ENCODE measurements at places on chromosomes 3 and 15.

DNA sequence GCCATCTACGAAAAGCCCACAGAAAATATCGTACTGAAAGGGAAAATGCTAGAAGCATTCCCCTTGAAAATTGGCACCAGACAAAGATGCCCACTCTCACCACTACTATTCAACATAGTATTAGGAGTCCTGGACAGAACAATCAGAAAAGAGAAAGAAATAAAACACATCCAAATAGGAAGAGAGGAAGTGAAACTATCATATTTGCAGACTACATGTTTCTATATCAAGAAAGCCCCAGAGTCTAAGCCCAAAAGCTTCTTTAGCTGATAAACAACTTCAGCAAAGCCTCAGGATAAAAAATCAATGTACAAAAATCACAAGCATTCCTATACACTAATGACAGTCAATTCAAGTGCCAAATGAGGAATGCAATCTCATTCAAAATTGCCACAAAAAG lies 15.6 kb downstream of the OR5K3 start:
- DNase-seq = no peak

DNA sequence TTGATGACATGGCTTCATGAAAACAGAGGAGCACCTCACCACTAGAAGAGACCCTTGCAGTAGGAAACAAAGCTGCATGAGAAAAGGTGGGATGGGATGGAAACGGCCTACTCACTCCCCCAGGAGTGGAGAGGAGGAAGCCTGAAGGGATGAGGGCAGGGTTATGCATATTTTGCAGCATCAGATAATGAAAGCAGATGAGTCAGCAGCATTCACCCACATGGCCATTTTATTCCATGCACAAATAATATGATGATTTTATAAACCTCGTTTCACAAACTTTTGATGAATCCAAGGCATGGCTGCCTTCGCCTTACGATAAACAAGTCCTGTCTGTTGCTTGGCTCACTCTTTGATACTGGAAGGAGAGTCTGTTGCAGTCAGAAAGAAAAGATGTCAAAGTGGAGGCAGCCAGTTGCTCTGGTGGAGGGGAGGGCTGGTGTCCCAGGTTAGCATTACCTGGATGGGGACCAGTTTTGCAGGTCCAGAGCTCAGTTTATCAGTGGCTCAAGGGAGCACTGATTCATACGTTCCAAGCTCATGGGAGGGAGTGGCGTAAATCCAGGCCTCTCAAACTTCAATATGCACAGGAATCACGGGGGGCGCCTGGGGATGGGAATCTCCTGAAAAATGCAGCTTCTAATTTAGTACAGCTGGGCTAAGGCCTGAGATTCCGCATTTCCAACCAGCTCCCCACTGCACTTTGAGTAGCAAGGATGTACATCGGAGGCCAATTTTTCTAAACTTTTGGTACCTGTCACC lies 9.2 kb upstream of the EHD4 start:
- DNase-seq = no peak

GRCh38 chr15:85694091-85694490 lies 100.6 kb downstream of the KLHL25 start:
- no peak for DNase-seq

- no peak for DNase-seq
Observed at GRCh38 chr3:178393146-178393545, 143.1 kb upstream of the KCNMB2 start.

- DNase-seq = no peak
Observed at GRCh38 chr15:41692049-41692448, 31.8 kb downstream of the MGA start.

DNA sequence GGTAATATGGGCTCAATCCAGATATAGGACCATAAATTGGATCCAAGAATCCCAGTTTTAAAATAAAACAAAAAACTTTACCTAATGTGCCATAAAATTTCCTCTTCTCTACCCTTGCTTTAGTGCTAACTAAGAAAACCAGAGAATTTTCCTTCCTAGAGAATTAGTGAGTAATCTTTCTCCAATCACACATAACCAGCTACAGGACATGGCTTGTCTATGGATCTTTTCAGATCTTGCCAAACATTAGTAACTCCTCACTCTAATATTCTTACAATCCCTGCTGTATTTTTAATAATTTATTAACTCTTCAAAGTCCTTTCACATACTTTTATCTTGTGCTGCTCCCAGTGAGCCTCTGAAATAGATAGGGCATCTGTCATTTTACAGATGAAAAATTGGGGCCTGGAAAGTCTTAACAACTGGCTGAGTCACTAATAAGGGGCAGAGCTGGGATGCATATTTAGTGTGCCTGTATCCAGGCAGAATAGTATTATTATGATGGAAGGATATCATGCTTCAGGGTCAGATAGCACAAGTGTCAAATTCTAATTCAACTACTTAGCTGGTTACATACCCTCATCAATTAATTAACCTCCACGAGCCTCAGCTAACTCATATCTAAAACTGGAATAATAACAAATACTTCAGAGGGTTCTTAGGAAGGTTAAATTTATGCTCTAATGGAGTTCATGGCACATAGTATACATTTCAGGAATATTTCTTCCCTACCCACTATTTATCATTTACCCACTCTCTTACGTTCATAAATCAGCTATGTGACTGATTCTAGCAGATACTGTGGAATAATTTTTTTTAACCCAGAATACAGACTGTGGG lies 5.6 kb downstream of the ZBED2 start:
- DNase-seq = no peak

- DNase-seq = no peak
Observed at GRCh38 chr3:148146241-148146640, 551.5 kb upstream of the AGTR1 start.

GRCh38 chr3:53346922-53347260 lies 452 bp downstream of the DCP1A start:
- DNase-seq = no peak

DNA sequence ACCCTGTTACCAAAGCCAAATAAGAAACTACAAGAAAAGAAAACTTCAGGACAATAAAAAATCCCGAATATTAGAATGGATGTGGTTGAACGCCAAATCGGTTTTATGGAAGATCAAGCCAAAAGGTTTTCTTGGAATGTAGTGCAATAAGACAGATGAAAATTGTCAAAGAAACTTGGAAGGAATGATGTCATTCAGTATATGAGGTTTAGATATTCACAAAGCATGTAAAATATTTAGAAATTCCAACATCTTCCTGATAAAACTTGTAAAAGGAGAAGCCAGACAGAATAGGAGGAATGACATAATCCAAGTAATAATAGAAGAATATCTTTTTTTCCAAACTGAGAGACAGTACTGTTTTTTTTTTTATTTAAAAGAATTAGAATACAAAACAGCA lies 130.3 kb upstream of the ZPLD1 start:
- no peak for DNase-seq

DNA sequence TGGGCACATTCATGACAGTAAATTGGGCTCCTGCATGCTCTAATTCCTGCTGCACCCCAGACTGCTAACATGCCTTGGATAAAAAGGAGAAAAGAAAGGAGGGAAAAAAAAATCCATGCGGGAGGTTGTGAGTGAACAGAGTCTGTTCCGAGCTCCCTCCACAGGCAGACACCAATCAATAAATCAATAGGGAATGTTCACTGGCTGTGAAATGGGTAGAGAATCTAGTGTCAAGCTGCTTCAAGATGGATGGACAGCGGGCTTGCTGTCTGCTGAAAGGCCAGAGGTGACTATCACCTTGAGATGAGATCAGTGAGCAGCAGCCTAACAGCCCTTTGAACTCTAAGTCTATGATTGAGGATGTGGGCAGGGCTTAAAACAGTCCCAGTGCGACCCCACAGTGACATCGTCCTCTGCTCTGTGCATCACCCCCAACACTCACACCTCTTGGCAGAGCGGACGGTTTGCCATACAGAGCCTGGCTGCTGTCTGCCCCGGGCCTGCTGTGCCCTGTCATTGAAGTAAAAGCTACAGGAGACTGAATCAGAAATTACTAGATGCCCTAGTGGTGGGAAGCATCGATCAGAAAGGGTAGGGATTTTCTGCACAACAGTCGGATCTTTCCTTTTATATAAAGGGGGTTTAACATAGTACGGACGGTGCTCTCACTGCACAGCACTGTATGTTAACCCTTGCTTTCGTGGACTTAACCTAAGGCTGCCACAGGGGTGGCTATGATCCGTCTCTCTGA lies 247.9 kb upstream of the ONECUT1 start:
- DNase-seq = no peak

- no peak for DNase-seq
Observed at GRCh38 chr15:67902579-67903009, 62.7 kb upstream of the RNU6-1 start.

- no peak for DNase-seq
Observed at GRCh38 chr3:171168551-171168950, 142.0 kb upstream of the SLC2A2 start.

- DNase-seq = no peak
Observed at GRCh38 chr3:188133646-188134045, 20.3 kb upstream of the LPP start.

- DNase-seq = no peak
Observed at GRCh38 chr3:14836049-14836468, 17.3 kb downstream of the FGD5 start.

DNA sequence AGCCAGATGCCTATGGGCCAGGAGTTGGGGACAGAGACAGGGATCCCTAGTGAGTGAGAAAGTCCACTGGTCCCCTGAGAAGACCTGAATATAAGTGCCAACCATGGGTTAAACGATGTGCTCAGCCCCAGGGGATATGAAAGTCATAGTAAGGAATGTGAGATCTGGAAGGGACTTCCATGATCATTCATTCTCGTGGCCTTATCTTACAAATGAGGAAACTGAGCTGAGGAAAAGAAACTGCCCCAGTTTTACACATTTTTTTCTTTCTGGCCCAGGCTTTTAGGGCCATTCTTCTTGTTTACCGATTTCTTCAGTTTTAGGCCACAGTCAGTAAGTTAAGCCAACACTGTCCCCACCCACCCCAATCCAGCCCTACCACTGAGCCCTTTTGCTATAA lies 11.1 kb downstream of the CD80 start:
- DNase-seq = no peak

GRCh38 chr15:81023483-81024264 lies 23.0 kb downstream of the TLNRD1 start:
- DNase-seq = peak; percentile 58

DNA sequence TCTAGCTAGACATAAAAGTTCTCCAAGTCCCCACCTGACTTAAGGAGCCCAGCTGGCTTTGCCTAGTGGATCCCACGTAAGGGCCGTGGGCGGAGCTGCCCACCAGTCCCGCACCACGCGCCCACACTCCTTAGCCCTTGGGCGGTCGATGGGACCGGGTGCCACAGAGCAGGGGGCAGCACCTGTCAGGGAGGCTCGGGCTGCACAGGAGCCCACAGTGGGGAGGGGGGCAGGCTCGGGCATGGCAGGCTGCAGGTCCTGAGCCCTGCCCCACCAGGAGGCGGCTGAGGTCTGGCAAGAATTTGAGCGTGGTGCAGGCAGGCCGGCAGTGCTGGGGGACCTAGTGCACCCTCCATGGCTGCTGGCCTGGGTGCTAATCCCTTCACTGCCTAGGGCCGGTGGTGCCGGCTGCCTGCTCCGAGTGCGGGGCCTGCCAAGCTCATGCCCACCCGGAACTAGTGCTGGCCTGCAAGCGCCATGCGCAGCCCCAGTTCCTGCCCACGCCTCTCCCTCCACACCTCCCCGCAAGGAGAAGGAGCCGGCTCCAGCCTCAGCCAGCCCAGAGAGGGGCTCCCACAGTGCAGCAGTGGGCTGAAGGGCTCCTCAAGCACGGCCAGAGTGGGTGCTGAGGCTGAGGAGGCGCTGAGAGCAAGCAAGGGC lies 78.7 kb downstream of the SLC6A1 start:
- no peak for DNase-seq

Measured in substantia nigra (tissue), 51 donors.